ENCODE measurements at places on chromosomes 13 and 19.
A peak's percentile ranks its signal among the peaks of the same experiment; 100 is the strongest.

- DNase-seq = no peak
Measured at GRCh38 chr13:74768521-74769085, 634.4 kb upstream of the KLF12 start.

DNA sequence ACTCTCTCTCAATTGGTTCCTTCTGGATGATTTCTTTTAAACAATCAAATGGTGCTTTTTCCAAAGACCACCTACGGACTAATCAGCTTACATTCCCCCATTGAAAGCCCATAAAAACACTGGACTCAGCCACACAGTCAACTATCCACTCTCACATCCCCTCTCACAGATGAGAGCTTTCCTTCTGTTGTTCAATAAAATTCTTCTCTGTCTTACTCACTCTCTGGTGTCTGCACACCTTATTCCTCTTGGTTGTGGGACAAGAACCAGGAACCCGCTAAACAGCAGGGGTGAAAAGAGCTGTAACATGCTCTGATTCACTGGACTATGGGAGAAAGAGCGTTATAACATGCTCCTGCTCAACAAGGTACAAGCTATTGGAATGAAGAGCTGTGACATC, 2896.2 kb downstream of the PCDH9 start:
- DNase-seq = no peak

DNA sequence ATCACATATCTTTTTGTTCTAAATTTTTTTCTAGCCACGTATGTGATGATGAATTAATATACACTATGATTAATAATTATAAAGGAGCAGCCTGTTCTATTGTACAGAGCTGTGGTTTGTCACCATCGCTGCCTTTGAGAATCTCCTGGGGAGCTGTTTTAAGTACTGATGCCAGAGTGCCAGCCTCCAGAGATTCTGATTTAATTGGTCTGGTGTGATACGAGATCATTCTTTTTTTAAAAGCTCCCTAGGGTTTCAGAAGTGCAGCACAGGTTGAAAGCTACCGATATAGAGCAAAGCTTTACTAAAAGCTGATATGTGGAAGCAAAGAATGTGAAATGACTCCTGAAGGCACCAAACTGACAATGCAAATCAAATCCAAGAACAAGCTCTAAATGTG, 314.7 kb downstream of the ITGBL1 start:
- DNase-seq = no peak

DNA sequence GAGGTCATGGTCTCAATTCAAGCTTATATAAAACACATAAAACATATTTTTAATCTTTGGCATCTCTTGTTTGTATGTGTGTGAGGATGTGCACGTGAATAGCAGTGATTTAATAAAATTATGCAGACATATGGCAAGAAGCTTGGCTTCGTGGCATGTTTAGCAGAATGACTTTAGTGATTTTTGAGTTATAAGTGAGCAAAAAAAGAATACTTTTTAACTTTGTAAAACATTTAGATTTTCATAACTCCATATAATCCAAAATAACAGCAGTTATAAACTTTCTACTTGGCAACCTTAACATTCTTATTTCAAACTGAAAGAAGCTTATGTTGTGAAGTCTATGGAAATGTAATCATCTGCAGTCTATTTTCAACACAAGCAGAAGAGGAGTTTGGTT, 120.6 kb downstream of the SLITRK1 start:
- DNase-seq = no peak

DNA sequence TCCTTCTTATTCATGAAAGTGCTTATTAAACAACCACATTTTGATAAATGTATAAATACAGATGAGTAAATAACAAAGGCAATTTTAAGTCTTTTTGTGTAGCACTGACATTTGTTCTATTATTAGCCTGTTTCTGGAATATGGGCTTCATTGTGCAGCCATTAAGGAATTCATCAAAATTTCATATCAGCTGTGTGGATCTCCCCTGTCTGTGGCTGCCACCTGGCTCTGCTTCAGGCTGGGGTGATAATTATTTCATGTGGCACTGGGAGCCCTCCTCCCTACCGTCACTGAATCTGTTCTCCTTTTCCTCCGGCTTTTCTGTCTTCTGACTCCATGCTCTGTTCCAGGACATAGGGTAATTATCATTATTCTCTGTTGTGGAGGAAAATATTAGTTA, 57.1 kb downstream of the LMO7 start:
- DNase-seq = no peak

GRCh38 chr13:80262051-80262695, 78.8 kb downstream of the SPRY2 start:
- no peak for DNase-seq

GRCh38 chr19:33416307-33417215, 43.1 kb downstream of the CEBPG start:
- DNase-seq = peak; percentile 54

DNA sequence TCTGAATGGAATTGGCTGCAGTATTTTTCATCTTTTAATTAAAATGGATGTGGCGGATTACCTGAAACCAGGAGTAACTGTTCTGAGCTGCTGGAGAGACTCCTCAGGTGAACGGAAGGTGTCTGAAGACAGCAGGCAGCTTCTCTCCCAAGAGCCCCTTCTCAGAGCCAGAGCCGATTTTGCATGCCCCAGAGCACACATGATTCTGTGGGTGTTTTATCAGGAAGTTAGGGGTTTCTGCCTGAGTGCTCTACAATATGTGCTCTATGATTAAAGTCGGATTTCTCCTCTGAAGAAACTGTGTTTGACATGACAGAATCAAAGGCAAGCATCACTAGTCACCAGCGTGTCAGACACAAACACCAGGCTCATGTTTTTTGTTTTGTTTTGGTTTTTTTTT, 60.7 kb upstream of the MCF2L start:
- no peak for DNase-seq

- DNase-seq = no peak
Measured at GRCh38 chr19:3382460-3383100, 16.2 kb downstream of the NFIC start.

DNA sequence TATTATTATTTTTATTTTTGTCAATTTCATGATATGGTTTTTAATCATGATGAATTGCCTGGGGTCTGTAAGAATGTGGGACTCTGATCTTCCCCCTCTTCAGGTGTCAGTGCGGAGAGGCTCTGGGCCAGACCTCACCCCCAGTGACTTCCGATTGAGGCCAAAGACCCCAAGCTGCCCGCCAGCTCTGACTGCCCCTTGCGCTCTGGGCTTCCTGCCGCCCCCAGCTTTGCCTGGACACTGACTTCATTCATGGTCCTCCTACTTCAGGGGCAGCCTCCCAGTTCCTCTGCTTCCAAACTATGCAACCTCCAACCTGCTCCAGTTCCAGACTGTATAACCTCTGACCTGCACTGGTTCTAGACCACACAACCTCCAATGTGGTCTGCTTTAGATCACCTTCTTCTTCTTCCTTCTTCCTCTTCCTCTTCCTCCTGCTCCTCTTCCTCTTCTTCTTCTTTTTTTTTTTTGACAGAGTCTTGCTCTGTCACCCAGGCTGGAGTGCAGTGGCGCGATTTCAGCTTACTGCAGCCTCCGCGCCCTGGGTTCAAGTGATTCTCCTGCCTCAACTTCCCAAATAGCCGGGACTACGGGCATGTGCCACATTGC, 6.7 kb upstream of the PPP5C start:
- no peak for DNase-seq

DNA sequence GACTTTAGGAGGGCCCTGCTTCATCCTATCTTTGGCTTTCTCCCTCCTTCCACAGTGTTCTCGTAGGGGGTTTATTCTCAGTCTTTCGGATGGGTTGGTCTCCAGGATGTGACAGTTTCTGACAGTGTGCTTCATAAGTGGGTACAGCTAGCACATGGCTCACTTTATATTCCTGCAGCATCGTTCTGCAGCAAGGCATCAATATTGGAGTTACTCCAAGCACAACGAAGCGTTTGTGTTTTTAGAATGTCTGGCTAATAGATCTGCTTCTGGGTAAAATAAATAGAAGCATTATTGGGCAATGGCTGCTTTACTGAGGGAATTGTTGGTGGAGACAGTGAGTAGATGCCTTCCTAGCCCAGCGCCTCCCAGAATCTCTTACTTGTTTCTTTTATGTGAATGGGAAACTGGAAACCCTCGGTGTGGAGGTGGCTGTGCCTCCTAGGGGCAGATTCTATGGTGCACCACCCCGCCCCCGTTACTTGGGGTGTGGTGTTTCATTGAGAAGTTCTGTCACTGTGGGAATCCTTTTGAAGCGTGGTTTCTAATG, 2.0 kb downstream of the FARP1 start:
- peak; percentile 37 for DNase-seq

DNA sequence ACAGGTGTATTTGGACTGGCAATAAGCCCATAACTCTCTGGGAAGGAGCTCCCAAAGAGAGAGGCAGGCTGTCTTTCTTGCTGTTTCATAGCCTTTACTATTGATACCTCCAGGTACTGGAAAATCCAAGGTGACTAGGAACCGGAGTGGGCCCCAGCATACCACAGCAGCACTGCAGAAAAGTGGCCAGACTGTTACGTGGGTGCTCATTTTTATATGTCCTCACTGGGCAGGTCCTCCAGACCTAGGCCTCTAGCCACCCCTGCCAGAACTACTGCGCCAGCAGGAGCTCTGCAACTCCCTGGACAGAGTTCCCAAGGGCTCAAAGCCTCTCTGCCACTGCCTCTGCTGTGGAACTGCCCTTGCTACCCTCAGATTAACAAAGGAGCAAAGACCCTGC, 46.4 kb downstream of the LIG4 start:
- no peak for DNase-seq

DNA sequence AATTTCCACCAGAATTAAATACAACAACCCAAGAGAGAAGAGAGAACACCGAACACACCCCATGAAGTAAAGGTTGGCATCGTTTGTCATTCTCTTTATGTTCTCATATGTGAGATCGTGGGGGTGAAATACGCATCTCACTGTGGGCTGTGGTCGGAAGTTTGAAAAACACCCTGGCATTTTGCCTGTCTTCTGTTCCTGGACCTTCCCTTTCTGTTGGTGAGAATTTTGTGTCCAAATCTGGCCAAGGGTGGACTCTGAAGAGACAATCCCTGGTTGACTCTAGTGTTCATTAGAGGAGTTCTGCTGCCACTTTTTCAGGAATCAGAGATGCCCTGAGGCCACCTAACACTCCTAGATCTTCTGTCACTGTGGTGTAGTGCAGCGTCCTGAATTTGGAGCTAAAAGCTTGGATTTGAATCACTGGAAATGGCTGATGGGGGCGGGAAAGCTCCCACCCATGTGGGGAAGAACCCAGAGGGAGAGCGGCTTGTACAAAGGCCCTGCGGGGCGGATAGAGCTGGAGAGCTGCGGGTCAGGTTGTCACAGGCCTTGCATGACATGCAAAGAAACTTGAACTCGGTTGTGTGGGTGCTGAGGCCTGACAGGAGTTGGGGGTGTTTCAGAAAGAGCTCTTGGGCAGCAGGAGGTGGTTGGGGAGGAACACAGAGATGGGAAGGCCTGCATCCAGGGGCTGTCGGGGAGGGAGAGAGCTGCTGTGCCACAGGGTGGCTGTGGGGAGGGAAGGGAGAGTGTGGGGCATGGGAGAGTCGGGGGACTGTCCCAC, 11.1 kb upstream of the SPATA13 start:
- DNase-seq = no peak

DNA sequence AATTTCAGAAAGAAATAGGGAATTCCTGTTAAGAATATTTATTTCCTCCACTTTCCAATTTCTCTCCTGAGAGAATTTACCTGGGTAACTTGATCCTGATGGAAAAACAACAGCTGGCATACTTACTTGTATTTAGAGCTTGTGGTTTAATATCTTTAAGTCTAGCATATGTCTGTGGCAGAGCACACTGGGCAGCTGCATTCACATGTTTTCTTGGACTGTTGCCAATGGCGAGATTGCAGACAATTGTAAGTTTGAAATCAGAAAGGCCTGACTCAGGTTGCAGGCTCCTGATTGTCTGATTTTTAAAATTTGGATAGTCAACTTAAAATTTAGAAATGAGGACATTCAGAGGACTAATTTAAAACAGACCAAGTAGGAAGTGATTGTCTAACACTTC, 66.9 kb downstream of the NHLRC3 start:
- DNase-seq = peak; percentile 10

GRCh38 chr13:99572131-99572530, 70.9 kb downstream of the TM9SF2 start:
- no peak for DNase-seq

GRCh38 chr13:44508562-44509077, 67.5 kb downstream of the TSC22D1 start:
- no peak for DNase-seq

DNA sequence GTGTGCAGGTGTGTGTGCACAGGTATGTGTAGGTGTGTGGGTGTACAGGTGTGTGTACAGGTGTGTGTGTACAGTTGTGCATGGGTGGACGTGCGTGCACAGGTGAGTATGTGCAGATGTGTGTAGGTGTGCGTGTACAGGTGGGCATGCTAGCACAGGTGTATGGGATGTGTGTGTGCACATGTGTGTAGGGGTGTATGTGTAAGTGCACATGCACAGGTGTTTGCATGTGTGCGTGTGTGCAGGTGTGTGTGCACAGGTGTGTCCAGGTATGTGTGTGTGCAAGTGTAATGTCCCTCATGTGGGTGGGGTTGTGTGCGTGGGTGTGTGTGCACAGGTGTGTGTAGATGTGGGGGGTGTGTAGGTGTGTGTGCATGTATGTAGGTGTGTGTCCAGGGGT, 27.5 kb upstream of the TFDP1 start:
- no peak for DNase-seq

DNA sequence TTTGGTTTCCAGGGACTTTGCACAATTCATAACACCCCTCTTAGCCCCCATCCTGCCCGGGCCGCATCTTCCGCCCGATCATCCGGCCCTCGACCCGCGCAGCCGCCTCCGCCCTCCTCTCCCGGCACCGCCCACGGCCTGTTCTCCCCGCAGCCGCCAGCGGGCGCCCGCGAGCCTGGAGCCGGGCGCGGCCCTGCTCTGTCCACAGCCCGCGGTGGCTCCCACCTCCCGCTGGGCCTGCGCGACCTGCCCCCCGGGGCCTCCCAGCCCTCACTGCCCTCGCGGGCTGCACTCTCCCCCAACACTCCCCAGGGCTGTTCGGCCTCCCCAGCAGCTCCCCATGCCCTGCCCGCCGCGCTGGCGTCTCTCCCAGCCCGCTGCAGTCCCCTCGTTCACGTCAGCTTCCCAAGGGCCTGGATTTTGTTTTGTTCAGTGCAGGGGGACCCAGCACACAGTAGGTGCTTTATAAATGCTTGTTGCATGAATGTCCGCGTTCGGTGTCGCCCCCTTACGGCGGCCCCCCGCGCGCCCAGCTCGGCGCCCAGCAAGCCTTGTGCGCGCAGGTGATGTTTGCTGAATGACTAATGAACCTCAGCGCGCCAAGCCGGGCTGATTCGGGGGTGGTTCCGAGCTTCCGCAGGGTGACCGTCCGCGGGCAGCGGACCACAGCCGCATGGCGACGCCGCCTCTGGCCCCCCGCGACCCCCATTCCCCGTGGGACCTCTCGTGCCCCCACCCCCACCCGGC, 4.6 kb upstream of the APC2 start:
- peak; percentile 82 for DNase-seq

DNA sequence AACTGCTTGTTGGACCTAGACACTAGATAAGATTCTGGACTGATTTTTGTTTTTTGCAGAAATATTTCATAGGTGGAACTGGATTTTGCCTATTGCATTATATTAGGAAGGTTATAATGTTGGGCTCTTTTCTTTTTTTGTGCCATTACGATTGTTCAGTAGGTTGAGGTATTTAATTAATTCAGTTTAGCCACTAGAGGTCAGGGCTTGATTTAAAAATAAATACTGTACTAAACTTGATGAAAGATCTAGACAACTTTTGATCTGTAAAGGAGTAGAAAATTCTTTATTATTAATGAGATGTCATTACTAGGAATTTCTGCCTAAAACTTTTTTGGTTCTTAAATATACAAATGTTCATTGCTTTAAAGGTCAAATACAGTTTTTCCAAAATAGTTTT, 15.2 kb upstream of the SUPT20H start:
- DNase-seq = no peak

Measured in mucosa of descending colon (tissue), 3 donors.